T follicular helper cell (primary cell): ENCODE measurements at places on chromosomes 2 and 18.

DNA sequence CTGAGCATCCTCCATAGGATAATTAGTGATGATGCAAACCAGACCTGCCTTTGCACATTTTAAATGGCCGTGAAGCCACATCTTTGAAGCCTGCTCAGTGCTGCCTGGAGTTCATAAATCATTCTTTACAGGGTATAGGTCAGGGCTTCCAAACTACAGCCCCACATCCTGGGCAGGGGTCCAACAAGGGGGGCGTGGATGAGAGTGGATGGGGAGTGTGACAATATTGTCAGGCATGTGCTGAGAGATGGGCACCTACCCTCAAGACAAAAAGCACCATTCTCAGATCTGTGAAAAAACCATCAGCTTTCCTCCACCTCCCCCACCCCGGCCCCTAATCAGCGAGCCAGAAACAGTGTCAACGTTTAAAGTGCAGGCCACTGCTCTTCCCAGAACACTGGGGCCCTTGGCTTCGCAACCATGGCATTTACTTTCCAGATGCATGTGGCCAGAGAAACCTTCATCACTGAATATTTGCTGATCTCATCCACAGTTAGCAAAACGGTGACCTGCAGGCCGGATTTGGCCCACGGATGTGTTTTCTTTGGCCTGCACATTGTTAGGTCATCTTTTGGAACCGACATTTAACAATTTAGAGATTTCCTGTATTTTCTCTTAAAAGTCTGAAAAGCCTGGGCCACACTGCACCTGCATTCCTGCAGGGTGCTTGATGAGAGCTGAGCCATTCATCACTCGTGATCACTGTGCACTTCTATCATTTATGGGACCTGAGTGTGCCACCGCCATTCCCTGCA, 130.7 kb downstream of the ANKRD44 start:
- no peak for DNase-seq

DNA sequence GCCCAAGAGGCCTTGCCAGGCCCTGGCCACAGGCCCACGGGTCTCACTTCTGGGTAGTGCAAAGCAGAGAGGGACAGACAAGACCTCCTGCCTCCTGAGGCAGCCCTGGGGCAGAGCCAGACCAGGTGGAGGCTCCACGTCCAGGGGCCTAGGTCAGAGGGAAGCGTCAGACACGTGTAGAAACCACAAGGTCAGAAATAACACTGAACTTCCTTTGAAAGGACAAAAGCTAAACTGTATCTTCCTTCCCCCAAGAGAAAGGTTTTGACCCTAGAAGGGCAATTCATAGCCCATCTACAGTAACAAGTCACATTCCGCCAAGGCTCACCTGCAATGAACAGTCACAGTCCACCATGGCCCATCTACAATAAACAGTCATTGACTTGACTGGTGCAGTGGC, 17.9 kb downstream of the SDC1 start:
- DNase-seq: no peak

- DNase-seq: no peak
These were observed 127.9 kb downstream of the UXS1 start for GRCh38 chr2:106065983-106066820.

- no peak for DNase-seq
These were observed 8.9 kb downstream of the CCL20 start for GRCh38 chr2:227822416-227823003.
